ENCODE measurements at places on chromosomes 4 and X.

DNA sequence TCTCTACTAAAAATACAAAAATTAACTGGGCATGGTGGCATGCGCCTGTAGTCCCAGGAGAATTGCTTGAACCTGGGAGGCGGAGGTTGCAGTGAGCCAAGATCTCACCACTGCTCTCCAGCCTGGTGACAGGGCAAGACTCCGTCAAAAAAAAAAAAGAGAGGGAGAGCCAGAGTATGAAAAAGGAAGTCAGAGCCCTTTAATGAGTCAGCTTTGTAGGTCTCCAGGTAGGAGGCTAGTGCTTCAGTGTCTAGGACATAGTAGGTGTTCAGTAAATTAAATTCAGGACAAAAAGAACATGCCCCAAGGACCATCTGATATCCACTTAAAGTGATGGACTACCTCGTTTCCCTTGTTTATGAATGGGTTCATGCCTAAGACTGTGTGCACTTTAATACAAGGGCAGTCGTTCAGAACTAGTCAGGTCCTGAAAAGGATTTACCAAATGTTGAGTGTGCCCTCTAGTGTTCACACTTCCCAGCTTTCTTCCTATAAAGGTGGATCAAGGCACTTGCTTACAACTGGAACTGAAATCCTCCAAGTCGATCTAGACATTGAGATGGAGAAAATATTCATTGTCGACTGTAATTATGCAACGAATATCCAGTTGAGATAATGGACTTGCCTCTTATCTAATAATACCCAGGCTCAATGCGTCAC lies 29.0 kb downstream of the F9 start:
- DNase-seq, result peak; percentile 7

GRCh38 chr4:78100060-78100459 lies 42.9 kb downstream of the FRAS1 start:
- DNase-seq, result no peak

- DNase-seq, result peak; percentile 46
Observed at GRCh38 chr4:119536572-119537528, 91.8 kb downstream of the PDE5A start.

- DNase-seq, result no peak
Observed at GRCh38 chr4:14317351-14317750, 684.9 kb upstream of the CPEB2 start.

GRCh38 chrX:48854898-48855297 lies 19.5 kb upstream of the PCSK1N start:
- peak; percentile 28 for DNase-seq

DNA sequence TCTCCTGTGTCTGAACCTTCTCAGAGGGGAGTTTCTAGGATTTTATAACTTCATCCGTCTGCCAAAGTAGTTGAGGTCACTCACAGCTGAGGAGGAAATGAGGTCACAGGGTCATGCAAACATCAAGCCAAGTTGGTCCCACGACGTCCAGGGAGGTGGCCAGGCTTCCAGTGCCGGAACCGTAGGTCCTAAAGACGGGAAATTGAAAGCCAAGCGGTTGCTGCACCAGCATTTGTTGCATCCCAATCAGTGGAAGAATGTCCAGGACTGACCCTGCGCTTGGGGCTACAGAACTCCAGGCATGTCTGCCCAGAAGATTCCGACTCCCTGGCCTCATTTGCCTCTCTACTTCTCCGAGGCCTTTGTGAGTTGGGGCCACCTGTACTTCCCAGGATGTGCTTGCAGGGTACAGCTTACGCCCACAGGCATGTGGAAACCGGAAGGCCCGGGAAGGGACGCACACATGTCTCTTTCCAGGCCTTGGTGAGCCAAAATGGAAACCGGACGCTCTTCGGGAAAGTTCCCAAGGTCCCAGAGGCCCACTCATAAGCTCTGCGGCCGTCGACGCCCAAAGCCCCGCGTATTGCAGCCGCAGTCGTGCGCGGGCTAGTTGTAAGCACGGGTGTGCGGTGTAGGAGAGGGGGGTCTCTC lies 9.3 kb downstream of the PRDM8 start:
- DNase-seq, result peak; percentile 29

All from mesenchymal stem cell (in vitro differentiated cells and primary cell).